Activated naive CD4-positive, alpha-beta T cell treated with anti-CD3 and anti-CD28 coated beads for 36 hours (primary cell): ENCODE measurements at places on chromosomes 16 and 17. TPM values are rescaled to one million over a fixed set of nuclear protein-coding genes. Genes with fewer than 3 reads are reported as not detected.

The SRCIN1 gene
- 0.94 TPM for total RNA-seq

DNA sequence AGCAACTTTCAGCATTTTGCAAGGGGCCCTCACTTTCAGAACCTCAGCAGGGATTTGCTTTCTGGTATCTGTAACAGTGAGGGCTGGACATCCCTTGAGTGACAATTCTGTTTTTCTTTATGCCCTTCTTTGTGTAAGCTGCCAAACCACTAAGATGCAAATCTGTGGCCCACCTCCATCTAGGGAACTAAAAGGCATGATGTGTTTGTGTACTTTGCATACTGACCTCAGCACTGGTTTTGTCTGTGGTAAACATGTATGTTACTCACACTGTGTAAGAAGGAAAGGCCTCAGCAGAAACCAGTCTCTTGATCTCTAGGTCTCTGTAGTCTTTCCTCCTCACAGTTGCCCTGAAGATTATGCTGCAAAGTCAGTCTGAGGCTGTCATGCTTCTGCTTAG, 396.6 kb upstream of the DYNLRB2 start:
- no peak for DNase-seq

- no peak for DNase-seq
Observed at GRCh38 chr17:60325730-60326524, 66.0 kb downstream of the USP32 start.

- no peak for DNase-seq
Observed at GRCh38 chr17:43342589-43342890, 56.3 kb upstream of the ARL4D start.

DNA sequence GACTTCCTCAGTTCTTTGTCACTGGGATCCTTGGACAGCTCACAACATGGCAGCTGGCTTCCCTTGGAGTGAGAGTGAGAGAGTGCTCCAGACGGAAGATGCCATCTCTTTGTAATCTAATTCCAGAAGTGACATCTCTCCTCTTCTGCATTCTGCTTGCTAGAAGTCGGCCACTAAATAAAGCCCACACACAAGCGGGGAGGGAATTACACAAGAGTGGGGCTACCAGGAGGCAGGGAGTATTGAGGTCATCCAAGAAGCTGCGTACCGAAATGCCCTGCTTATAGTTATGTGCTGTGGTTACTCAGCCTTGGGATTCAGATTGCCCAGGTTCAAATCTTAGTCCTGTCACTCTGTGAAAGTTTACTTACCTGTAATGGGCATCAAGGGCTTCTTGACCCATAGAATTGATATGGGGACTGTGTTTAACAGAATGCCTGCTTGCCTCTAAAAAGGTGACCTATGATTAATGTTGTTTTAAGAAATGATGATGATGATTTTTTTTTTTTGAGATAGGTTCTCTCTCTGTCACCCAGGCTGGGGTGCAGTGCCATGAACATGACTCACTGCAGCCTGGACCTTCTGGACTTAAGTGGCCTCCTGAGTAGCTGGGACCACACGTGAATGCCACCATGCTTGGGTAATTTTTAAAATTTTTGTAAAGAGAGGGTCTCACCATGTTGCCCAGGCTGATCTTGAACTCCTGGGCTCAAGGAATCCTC, 120.9 kb upstream of the HS3ST2 start:
- DNase-seq, result no peak
